Iris pigment epithelial cell (primary cell): ENCODE measurements at places on chromosomes 4 and X.

DNA sequence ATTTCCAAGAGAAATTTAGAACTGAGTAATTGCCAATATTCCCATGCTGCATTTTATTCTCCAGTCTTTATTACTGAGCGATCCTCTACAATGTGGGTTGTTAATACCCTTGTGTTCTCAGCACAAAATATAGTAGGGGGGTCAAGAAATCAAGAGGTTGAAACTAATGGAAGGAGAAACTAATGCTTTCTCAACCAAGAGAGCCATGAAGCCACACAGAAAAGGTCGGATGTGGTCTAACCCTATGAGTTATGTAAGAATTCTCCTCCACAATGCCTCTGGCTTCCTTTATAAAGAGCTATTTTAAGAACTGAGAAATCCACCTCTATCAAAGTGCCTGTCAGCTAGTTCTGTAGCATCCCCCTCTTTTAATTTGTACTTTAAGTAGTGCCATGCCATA is 268.5 kb downstream of the CHIC1 start:
- DNase-seq, result no peak

DNA sequence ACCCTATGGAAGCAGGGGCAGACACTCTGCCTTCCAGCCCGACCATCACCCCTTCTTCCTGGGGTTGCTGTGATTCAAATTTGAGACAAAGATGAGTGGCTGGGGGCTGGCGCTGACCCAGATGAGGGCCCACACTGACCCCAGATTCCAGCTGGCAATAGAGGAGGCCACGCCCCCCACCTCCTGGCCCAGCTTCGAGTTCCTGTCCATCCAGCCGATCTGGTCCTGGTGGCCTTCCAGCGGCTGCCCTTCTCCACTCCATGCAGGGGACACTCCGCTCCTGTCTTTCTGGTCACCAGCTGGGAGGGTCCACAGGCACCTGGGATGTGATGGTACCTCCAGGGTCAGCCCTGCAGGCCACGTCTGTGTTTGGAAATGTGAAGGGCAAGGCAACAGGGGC is 98.5 kb upstream of the PSAPL1 start:
- DNase-seq, result no peak

DNA sequence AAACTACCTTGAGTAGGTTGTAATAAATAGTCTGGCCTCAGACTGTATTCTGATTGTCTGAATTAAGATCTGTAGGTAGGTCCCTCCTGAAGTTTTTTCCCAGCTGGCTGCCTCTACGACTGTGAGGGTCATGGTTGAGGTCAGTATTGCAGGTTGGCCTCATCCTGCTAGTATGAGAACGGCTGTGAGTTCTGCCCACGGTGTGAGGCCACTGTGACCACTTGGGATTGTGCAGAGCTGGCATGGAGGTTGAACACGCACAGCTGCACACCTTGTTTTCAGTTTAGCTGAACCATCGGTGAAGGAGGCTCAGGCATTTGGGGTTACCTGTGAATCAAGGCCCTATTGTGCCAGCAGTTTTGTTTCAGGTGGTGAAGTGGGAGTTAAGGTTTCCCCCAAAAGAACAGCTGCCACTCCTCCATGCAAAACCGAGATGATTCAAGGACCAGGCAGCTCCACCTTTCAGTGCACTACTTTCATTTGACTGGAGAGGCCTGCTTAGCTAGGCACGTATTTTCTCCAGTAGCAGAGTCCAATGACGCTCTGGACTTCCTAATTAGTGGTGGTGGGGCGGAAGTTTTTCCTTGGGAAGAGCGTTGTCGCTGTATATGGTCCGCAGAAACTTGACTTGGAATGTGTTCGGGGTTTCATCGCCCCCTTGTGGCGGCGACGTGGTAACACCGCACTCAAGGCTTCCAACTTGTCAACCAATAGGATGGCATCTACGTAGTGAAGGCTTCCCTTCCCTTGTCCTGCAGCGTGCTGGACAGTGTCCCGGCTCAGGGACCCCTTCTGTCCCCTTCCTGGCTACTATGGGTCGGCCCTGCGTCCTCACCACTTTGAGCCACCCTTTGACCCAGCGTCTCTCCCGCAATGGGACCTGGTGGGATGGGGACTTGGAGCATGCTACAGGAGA is 13.8 kb downstream of the CMC4 start:
- DNase-seq, result peak; percentile 67

DNA sequence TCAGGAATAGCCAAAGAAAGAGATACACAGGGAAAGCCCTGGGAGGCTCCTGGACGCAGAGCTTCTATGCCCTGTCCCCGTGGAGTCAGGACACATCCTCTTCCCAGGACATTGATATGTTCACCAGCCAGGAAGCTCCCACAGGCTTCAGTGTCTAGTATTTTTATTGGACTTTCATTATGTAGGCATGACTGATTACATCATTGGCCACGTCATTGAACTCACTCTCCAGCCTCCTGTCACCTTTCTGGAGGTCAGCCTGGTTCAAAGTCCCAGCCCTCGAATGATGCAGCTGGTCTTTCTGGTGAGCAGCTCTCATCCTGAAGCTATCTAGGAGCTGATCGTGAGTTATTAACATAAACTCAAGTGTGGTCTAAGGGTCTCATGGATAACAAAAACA is 104.1 kb downstream of the CPEB2 start:
- DNase-seq, result peak; percentile 21

GRCh38 chrX:68897118-68897945 is 68.5 kb downstream of the EFNB1 start:
- no peak for DNase-seq

DNA sequence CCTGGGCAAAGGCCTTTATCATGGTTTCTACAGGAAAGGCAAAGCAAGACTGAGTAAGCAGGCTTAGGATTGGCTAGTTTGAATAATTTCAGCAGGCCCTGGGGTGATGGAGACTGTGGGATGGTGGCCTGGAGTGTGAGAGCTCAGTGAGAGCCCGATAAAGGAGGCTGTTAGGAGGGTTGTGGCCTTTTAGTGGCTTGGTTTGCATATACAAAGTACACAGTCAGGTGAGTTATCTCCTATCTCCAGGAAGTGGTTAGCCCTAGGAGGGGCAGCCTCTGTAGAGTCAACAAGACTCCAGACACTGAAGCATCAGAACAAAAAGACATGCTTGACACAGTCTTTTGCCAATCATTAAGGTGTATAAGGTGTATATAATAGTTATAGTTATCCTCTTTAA is 157.2 kb downstream of the CFAP299 start:
- no peak for DNase-seq

GRCh38 chrX:47586043-47586787 is 4.0 kb downstream of the TIMP1 start:
- DNase-seq, result no peak

GRCh38 chr4:37727635-37728034 is 41.5 kb upstream of the RELL1 start:
- no peak for DNase-seq

GRCh38 chr4:147714575-147715401 is 17.1 kb upstream of the ARHGAP10 start:
- peak; percentile 95 for DNase-seq
